ENCODE measurements at places on chromosomes 7 and 10.

- DNase-seq = no peak
These were observed 32.8 kb downstream of the GOLGA7B start for GRCh38 chr10:97882142-97883091.

DNA sequence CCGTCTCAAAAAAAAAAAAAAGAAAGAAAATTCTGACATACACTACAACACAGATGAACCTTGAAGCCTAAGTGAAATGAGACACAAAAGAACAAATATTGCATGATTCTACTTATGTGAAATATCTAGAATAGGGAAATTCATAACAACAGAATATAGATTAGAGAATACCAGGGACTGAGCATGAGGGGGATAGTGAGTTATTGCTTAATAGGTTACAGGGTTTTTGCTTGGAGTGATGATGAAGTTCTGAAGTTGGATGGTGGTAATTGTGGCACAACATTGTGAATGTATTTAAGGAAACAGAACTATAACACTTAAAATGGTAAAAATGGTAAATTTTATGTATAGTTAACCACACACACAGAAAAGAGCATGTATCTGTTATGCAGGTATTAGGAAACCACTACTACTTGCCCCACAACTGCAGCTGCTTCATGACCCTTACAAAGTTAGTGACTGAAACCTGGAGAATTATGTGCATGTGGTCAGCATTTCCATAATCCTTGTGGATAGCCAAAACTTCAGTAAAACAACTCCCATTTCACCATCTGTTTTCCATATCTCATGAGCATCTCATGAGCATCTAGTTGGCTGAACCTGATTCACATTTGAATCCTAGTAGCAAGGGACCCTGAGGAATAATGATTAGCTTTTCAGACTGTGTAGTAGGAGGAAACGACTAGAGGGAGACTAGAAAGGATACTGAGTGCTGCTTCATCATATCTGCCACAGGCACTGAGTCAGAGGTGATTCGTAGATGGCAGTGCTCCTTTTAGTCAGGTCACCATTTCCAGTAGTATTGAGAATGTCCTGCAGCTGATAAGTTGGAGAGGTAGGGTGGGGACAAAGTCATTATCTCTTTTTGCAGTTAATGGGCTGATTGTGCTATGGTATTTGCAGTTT is 26.3 kb downstream of the SAMD8 start:
- no peak for DNase-seq

DNA sequence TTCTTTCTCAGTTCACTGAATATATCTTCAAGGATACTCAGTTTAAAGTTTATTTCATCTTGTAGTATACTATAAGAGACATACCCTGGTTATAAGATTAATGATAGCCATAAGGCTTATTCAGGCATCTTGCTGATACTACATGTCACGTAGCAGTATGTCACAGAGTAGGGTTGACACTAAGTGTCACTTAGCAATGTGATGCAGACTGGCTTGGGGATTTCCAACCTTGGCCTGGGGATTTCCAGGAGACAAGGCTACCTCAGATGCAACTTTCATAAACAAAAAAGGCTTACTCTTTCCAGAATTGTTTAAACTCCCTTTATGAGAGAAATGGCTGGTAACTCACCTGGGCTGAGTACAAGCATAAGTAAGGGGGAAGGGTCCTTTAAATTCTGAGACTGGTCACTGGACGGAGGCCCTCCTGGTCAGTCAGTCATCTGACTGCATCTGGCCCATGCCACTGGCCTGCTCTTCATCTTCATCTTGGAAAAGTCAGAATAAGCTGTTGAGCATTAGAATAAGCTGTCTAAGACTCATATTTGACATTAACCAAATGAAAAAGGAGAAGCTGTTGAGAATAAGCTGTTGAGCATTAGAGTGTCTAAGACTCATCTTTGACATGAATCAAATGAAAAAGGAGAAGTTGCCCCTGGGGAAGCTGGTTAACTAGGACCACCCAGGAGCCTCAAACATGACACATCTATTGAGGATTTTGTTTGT is 9.5 kb downstream of the SLC13A1 start:
- no peak for DNase-seq

GRCh38 chr7:151062399-151063211 is 3.2 kb downstream of the SLC4A2 start:
- no peak for DNase-seq

GRCh38 chr10:7411671-7412128 is 866 bp upstream of the SFMBT2 start:
- DNase-seq = no peak

GRCh38 chr7:123645516-123645915 is 10.2 kb upstream of the LMOD2 start:
- no peak for DNase-seq

GRCh38 chr10:20622531-20623211 is 274.4 kb downstream of the NEBL start:
- no peak for DNase-seq

GRCh38 chr7:97430006-97430405 is 301.9 kb upstream of the TAC1 start:
- DNase-seq = no peak

GRCh38 chr10:123165445-123166072 is 11.4 kb downstream of the BUB3 start:
- DNase-seq = no peak

DNA sequence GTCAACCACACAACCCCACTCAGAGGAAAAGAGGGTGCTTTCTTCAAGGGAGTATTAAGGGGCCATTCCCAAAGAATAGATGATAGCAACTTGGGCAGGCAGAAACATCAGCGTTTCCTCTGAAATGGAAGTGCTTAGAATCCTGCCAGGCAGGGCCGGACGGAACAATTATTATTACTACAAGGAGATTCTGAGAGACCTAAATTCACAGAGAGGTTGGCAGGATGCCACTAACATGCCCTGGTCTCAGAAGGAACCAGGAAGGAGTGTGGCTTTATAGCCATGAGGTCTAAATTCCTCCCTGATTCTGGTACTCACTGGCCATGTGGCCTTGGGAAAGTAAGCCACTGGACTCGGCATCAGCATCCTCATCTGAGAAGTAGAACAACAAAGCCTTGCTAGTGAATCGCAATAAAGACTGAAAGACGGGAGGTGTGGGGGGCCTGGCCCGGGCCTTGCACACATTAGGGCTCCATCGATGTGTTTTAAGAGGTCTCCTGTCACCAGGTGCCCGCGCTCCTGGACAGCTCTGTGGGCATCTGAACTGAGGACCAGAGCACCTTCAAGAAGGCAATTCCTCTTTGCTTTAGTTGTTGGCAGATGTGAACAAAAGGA is 131.5 kb downstream of the OAT start:
- no peak for DNase-seq

DNA sequence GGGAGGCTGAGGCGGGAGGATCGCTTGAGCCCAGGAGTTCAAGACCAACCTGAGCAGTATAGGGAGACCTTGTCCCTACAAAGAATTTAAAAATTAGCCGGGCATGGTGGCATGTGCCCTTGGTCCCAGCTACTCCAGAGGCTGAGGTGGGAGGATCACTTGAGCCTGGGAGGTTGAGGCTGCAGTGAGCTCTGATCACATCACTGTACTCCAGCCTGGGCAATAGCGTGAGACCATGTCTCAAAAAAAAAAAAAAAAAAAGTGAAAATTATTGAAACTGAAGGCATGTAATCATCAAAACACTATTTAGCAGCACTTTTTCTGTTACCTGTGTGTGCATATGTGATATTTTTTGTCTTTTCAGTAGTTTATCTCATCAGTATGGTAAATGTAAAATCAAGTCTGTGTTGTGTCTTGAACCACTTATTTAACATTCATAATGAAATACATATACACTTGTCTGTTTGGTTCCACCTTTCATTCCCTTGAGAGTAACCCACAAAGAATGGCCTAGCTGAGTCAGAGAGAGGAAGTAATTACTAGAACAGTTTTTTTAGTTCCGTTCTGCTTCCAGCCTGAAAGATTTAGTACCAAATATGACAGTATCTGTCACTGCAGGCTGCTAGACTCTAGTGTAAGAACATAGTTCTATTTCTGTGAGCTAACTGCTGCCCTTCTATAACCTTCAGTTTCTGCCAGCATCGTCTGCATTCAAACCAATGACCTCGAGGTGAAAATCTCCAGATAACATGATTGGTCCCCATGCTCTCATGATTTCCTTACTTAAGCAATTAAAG is 68.6 kb downstream of the MMRN2 start:
- DNase-seq = no peak

DNA sequence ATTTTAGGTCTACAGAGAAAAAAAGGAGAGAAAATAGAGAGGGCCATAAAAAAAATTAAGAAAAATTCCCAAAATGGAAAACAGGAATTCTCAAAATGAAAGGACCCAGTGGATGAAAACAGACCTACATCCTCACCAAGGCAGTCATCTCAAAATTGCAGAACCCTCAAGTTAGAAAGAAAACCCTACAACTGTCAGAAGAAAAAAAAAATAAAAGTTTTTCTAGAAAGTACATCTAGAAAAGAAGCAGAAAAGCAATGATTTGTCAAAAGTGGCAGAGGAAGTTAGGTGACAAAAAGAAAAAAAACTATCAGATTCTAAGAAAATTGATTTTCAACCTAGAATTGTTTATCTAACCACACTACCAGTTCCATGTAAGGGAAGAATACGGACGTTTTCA is 167.6 kb upstream of the LRGUK start:
- DNase-seq = no peak

GRCh38 chr10:7090529-7090928 is 320.3 kb downstream of the SFMBT2 start:
- DNase-seq = no peak

DNA sequence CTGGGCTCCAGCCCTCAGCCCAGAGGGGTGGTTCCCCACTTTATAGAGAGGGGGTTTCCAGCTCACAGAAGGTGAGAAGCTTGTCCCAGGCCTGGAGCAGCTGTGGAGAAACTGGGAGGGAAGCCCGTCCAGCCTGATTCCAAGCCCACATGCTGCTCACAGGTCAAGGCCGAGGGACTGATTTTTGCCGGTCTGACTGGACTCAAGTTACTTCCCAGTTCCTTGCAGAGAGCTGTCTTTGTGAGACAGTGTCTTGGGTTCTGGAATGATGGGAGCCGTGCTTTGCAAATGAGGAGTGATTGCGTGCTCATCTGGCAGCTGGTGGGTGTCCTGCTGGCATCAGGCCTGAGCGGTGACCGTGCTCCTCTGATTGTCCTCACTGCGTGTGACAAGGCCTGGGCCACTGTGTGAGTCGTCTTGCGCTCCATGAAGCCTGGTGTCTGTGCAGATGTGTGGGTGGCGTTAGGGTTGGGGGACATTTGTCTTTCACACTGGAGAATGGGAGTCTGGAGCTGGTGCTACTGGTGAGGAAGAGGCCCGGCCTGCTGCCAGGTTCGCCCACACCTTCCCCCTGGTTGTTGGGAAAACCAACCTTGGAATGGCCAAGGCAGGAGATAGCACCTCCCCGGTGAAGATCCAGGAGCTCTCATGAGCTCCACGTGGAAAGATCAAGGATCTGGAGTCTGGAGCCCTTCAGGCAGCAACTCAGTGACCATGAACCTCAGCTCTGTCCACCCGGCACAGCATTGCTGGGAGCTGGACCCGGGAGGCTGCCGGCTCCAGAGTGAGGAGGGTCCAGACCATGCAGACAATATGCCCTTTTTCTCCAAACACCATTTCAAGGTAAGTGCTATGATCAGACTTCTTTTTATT is 129.6 kb downstream of the SMURF1 start:
- DNase-seq = no peak

DNA sequence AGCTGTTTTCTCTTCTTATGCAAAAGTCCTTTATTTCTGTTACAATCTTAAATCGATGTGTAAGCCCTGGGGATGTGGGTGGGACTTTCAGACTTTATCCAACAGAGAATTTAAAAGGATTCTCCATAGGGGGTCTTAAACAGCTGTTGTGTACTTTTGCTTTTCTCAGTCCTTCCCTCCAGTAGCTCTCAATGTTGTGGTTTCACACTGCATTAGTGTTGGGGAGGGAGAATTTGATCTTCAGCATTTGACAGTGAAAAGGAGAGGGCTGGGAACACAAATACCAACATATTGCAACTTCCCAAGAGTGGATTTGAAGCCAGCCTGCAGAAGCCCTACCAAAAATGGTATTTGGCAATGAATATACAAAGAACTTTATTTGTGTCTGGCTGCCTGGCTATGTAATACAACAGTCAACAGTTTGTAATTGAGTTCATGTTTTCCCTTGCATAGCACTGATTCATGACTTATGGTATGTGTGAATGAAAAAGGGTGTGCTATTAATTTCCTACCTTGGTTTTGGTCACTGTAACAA is 80.1 kb upstream of the CAPZA2 start:
- no peak for DNase-seq

DNA sequence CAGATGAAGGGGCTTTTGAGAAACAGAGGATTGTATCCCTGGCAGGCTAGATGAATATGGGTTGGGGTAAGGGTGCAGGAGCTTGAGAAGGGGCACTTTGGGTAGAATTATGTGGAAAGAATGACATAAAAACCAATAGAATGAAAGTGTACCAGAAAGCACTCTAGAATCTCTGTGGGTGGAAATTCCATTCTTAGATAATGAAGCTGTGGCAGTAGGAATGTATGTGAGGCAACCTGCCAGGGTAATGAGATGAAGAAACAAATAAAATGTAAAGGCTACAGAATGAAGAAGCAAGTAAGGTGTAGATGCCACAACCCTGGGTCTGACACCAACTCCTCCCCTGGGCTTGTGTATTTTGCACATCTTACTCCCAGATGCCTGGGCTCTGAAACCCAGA is 16.8 kb downstream of the NOBOX start:
- no peak for DNase-seq

- no peak for DNase-seq
These were observed 117.9 kb upstream of the COL1A2 start for GRCh38 chr7:94276795-94277194.

DNA sequence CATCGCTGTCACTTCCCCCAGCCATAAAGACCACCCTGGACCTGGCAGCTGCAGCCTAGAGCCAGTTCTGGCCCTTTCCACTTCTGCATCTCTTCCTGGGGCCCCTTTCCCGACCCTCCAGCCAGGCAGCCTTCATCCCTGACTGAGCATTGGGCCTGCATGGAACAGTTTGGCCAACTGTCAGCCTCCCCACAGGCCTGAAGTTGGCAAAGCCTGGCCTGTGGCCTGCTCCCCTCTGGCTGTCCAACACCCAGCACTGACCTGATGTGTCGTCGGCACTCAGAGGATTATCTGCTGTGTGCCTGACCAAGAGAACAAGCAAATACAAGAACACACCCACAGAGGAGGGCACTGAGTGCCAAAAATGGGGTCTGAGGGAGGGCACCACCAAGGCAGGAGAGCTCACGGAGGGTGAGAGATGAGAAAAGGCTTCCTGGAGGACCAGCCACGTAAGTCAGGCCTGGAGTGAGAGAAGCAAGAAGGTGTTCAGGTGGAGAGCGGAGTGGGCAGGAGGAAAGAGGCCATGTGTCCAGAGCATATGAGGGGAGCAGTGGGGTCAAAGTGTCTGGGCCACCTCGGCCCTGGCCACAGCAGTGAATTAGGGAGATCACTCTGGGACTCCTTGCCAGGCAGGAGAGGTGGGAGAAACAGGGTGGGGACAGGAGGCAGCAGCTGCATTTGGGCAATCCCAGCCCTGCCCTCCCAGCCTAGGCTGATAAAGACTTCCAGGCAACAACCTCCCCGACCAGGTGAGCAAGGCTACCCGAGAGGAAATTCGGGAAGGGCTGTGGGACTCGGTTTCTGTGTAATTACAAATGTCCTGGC is 4.5 kb downstream of the GPRIN2 start:
- DNase-seq = no peak

GRCh38 chr7:141156407-141156806 is 82.5 kb downstream of the TMEM178B start:
- no peak for DNase-seq

GRCh38 chr10:31939797-31940708 is 11.4 kb upstream of the ARHGAP12 start:
- DNase-seq = no peak

All from stimulated activated CD4-positive, alpha-beta T cell treated with anti-CD3 and anti-CD28 coated beads, Interleukin-1b, Interleukin-23, amount 100 ng/mL, for 1 hour (primary cell).